Activated T-helper 1 cell treated with anti-CD3 and anti-CD28 coated beads, Interleukin-12 subunit alpha, Interleukin-12 subunit beta, Interleukin-2, Interleukin-4 antibody, amounts not matched to agents 30 ng/mL and 10 ng/mL and 1 ng/mL, durations not matched to agents 14 hours and 24 hours and 36 hours (primary cell): ENCODE measurements at places on chromosomes 13 and 19.
A peak's percentile ranks its signal among the peaks of the same experiment; 100 is the strongest.

DNA sequence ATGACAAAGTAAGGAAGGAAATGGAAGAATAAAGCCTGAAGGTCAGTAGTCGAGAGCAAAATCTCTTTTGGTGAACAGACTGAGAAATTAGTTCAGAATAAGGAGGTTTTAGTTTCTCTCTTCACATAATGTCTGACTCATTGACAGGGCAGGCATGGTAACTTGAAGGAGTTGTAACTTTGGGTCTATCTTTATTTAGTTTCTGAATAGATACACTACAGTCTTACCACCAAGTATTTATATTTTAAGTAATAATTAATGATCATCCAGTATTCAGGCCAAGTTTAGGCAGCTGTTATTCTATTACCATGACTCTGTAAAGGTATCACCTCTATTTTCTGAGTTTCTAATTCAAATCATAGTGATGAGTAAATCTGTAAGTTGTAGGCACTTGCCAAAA is 219.9 kb downstream of the SPRY2 start:
- DNase-seq: no peak
- no peaks in the 10 kb centered on the region for H3K27me3 ChIP-seq
- no peak overlapping the region for H3K27ac ChIP-seq
- no peak overlapping the region for H3K4me3 ChIP-seq
- H3K4me1 ChIP-seq: no peaks in the 10 kb centered on the region

DNA sequence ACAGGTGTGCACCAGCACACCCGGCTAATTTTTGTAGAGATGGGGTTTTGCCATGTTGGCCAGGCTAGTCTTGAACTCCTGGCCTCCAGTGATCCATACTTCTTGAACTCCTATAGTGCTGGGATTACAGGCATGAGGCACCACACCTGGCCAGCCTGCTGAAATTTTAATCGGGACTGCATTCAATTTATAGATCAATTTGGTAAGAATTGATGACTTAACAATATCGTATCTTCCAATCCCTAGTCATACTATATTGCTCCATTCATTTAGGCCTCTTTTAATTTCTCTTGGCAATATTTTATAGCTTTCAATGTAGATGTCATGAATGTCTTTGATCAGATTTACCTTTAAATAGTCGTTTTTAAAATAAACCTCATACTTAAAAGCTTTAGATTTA is 5.6 kb upstream of the ZNF45 start:
- DNase-seq: no peak
- no peak overlapping the region for H3K4me3 ChIP-seq
- no peak overlapping the region for H3K27ac ChIP-seq
- no peaks in the 10 kb centered on the region for H3K27me3 ChIP-seq
- no peaks in the 10 kb centered on the region for H3K36me3 ChIP-seq

- H3K27ac ChIP-seq: no peak overlapping the region
- no peaks in the 10 kb centered on the region for H3K27me3 ChIP-seq
- H3K4me3 ChIP-seq: no peak overlapping the region
- H3K4me1 ChIP-seq: peaks cover 12% of the 10 kb centered on the region
These were observed 3.3 kb downstream of the ZNF350 start for GRCh38 chr19:51983361-51983760.

GRCh38 chr19:40192758-40193586 is 1.7 kb downstream of the MAP3K10 start:
- peaks cover 3% of the 10 kb centered on the region for H3K36me3 ChIP-seq
- peaks cover 6% of the 10 kb centered on the region for H3K27me3 ChIP-seq
- peak overlapping the region; percentile 70 for H3K4me3 ChIP-seq
- no peak overlapping the region for H3K27ac ChIP-seq
- DNase-seq: no peak

DNA sequence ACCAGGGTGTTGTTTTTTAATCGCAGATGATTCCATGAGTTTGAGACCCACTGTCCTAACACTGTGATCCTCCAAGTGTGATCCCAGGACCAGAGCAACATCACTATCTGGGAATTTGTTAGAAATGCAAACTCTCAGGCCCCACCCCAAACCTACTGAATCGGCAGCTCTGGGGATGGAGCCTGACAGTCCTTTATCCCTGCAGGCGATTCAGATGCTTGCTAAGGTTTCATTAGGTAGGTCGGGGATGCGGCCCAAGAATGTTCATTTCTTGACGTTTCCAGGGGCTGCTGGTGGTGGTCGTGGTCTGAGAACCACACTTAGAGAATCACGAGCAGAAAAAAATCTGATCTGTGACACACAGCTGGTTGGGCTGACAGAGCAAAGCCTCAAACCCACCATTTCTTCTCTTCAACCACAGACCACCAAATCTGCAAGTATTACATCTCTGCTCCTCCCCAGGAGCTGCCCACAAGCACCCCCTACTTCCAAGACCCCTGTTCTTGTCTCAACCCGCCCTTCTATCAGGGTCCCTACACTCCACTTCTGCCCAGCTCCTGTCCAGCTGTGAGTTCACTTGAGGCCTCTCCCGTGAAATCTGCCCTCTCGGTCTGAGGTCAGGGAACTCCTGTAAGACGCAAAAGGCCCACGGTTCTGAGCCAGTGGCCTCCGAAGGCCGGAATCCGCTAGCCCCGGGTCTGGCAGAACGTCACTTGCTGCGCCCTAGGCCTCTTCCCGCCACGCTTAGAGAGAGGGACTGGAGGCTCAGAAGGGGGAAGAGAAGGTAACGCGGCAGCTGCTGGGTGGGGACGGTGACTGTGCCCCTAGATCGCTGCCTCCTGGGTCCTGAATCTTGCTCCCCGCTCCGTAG is 1.1 kb upstream of the FARP1 start:
- H3K27ac ChIP-seq: no peak overlapping the region
- no peaks in the 10 kb centered on the region for H3K36me3 ChIP-seq
- H3K4me1 ChIP-seq: no peaks in the 10 kb centered on the region
- DNase-seq: no peak
- H3K4me3 ChIP-seq: peak overlapping the region; percentile 64
- peaks cover 58% of the 10 kb centered on the region for H3K27me3 ChIP-seq

GRCh38 chr13:68375004-68375403 is 1144.9 kb upstream of the PCDH9 start:
- no peak overlapping the region for H3K27ac ChIP-seq
- no peak overlapping the region for H3K4me3 ChIP-seq
- H3K36me3 ChIP-seq: no peaks in the 10 kb centered on the region
- H3K4me1 ChIP-seq: no peaks in the 10 kb centered on the region
- no peaks in the 10 kb centered on the region for H3K27me3 ChIP-seq
- no peak for DNase-seq

- peaks cover 12% of the 10 kb centered on the region for H3K36me3 ChIP-seq
- H3K27me3 ChIP-seq: no peaks in the 10 kb centered on the region
- H3K4me3 ChIP-seq: peak within 1 kb of the TSS; percentile 97
- peak; percentile 83 for DNase-seq
- H3K27ac ChIP-seq: peak within 1 kb of the TSS; percentile 91
These were observed at the start of the genes BIVM and POGLUT2 for GRCh38 chr13:102798581-102799425. Gene BIVM (plus strand): TSS chr13:102799119. CDS start chr13:102807268, 8,149 bp downstream. Gene POGLUT2 (minus strand): TSS chr13:102798976. CDS start chr13:102798670, 306 bp downstream.

GRCh38 chr13:22915442-22916082 is 265.2 kb upstream of the SGCG start:
- peak overlapping the region; percentile 2 for H3K4me3 ChIP-seq
- H3K27ac ChIP-seq: no peak overlapping the region
- DNase-seq: no peak
- no peaks in the 10 kb centered on the region for H3K36me3 ChIP-seq

GRCh38 chr19:45842198-45842597 is 20.7 kb downstream of the SYMPK start:
- no peak for DNase-seq
- H3K4me1 ChIP-seq: no peaks in the 10 kb centered on the region
- no peak overlapping the region for H3K4me3 ChIP-seq
- H3K27ac ChIP-seq: no peak overlapping the region

DNA sequence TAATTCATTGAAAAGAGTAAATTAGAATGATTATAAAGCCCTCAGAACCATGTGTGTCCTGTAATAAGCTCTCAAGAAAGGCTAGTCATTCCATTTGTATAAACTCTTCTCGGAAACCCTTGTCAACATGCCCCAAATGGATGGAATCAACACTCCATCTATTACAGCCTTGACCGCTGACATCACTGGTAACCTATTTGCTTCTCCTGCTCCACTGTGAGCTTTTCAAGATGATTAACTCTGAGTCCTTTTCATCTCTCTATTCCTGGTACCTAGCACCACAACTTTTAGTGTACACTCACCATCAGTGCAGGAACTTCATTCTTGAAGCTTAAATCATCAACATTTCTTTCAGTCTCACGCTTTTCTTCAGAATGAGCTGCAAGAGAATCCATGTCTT is 612.0 kb downstream of the DCT start:
- no peak overlapping the region for H3K4me3 ChIP-seq
- peaks cover 4% of the 10 kb centered on the region for H3K27me3 ChIP-seq
- no peak overlapping the region for H3K27ac ChIP-seq

GRCh38 chr19:54430306-54431254 is 15.3 kb downstream of the TTYH1 start:
- peak overlapping the region; percentile 45 for H3K4me3 ChIP-seq
- H3K27ac ChIP-seq: no peak overlapping the region
- DNase-seq: peak; percentile 22
- peaks cover 5% of the 10 kb centered on the region for H3K36me3 ChIP-seq
- H3K4me1 ChIP-seq: peaks cover 12% of the 10 kb centered on the region

DNA sequence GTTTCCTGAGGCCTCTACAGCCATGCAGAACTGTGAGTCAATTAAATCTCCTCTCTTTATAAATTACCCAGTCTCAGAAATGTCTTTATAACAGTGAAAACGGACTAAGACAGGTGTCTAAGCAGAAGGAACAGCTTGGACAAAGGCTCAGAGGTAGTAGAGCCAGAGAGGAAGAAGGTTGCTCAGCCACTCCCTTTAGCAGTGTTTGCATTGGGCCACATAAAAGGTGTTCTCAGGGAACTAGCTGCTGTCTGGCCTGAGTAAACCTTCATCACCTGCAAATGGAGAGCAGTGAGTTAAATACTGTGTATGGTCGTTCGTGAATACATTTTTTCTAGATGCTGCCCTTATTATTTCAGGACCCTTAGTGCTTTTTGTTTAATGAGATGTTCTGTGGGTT is 383.4 kb downstream of the EFNB2 start:
- no peak for DNase-seq
- no peak overlapping the region for H3K27ac ChIP-seq
- H3K27me3 ChIP-seq: no peaks in the 10 kb centered on the region
- H3K4me3 ChIP-seq: no peak overlapping the region
- H3K4me1 ChIP-seq: no peaks in the 10 kb centered on the region

GRCh38 chr13:40562975-40563349 is 103.5 kb downstream of the FOXO1 start:
- H3K27me3 ChIP-seq: no peaks in the 10 kb centered on the region
- DNase-seq: no peak
- no peak overlapping the region for H3K27ac ChIP-seq

GRCh38 chr19:33268162-33268991 is 34.0 kb downstream of the CEBPA start:
- H3K27me3 ChIP-seq: no peaks in the 10 kb centered on the region
- DNase-seq: no peak
- H3K4me1 ChIP-seq: peaks cover 4% of the 10 kb centered on the region
- H3K27ac ChIP-seq: no peak overlapping the region
- no peak overlapping the region for H3K4me3 ChIP-seq
- no peaks in the 10 kb centered on the region for H3K36me3 ChIP-seq

DNA sequence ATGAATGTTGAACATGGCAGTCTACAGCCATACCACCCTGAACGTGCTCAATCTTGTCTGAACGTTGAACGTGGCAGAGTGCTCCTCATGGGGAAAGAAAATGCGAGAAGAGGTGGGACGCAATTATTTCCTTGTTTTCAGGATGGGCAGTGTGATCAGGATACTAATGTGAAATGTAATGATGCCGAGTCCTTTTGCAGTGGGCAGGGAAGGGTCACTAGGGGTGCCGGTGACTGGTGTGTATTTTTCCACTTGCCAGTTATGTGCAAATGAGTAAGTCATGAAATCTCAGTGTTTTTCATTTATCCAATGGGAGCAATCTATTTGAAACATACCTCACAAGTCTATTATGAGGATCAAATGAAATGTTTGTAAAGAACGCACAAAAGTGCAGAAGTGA is 84.8 kb downstream of the LNX2 start:
- H3K27ac ChIP-seq: no peak overlapping the region
- no peak for DNase-seq
- H3K27me3 ChIP-seq: no peaks in the 10 kb centered on the region
- H3K36me3 ChIP-seq: no peaks in the 10 kb centered on the region
- H3K4me3 ChIP-seq: no peak overlapping the region
- H3K4me1 ChIP-seq: peaks cover 6% of the 10 kb centered on the region

DNA sequence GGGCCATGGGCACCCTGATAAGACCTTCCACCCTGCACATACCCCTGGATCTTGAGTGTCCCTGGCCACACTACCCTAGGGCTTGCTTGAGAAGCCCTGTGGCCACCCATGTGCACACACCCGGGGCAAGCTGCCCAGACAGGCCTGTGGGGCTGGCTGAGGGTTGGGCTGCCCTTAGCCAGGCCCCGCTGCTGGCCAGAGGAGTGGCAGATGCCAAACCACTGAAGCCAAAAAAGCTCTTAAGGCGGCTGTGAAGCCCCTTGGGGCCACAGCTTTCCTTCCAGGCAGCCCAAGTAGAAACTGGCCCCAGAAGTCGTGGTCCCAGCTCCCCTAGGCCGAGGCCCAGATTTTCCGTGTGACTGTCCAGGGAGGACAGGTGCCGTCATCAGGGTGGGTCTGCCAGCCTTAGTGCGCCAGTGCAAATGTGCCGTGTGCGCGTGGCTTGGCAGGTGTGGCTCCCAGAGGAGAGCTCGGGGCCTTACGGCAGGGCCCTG is 14.8 kb downstream of the CEBPG start:
- peaks cover 5% of the 10 kb centered on the region for H3K4me1 ChIP-seq
- no peak overlapping the region for H3K27ac ChIP-seq
- no peak overlapping the region for H3K4me3 ChIP-seq
- peaks cover 6% of the 10 kb centered on the region for H3K36me3 ChIP-seq
- H3K27me3 ChIP-seq: no peaks in the 10 kb centered on the region

GRCh38 chr13:97539651-97540610 is 106.0 kb downstream of the RAP2A start:
- DNase-seq: no peak
- H3K4me3 ChIP-seq: no peak overlapping the region
- no peak overlapping the region for H3K27ac ChIP-seq

GRCh38 chr13:32113532-32113931 is 82.0 kb downstream of the FRY start:
- no peaks in the 10 kb centered on the region for H3K27me3 ChIP-seq
- no peak overlapping the region for H3K4me3 ChIP-seq

DNA sequence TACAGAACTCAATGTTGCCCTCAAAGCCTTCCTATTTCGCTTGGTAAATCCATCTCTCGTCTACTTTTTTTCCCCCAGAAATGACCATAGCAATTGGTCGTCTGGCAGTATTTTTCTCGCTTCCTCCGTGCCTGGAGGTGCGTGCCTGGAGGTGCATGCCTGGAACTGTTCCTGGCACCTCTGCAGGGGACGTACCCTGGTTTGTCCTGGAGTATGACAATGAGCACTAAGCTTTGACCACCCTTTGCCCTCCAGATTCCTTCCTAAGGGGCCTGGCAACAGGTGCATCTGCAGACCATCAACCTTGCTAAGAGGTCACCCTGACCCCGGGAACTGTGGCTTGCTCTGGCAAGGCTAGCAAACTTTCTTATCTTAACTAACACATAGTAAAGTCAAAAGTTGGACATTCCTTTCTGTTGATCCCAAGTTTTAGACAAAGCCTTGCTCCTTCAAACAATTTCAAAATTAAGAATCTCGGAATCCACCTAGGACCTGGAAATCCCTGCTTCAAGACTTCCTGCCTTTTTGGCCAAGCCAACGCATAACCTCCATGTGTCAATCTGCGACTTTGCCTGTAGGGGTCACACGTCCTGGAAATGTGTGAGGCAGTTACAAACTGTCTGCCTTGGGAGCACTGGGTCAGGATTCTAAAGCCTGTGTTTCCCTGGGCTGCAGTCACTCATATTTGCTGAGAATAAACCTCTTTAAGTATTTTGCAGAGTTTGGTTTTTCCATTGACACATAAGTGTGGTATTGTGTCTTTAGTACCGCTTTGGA is 28.8 kb upstream of the TUBGCP3 start:
- H3K36me3 ChIP-seq: no peaks in the 10 kb centered on the region
- no peak for DNase-seq
- no peak overlapping the region for H3K27ac ChIP-seq
